ENCODE measurements at places on chromosomes 11 and 22. TPM values are rescaled to one million over a fixed set of nuclear protein-coding genes. Genes with fewer than 3 reads are reported as not detected.

GRCh38 chr11:5288108-5288905 lies 13.4 kb downstream of the OR51B4 start:
- DNase-seq = no peak

DNA sequence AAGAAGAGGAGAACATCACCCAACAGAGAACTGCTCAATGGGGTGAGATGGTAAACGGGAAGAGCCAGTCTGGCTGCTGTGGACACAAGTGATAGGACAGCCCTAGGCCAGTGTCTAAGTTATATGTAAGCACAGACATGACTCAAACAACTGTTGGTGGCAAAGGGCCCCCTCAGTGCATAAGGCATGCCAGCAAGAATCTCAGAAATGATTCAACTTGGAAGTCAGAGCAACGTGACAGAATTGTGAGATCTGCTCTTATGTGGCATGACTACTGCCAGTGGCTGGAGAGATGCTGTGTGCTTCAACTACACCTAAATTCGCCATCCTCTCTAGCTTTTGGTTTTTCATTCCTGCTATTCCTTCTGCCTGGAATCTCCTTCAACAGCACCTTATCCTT lies 7.4 kb downstream of the SLN start:
- DNase-seq = no peak

- DNase-seq = no peak
Observed at GRCh38 chr22:45485261-45485660, 17.4 kb upstream of the FBLN1 start.

DNA sequence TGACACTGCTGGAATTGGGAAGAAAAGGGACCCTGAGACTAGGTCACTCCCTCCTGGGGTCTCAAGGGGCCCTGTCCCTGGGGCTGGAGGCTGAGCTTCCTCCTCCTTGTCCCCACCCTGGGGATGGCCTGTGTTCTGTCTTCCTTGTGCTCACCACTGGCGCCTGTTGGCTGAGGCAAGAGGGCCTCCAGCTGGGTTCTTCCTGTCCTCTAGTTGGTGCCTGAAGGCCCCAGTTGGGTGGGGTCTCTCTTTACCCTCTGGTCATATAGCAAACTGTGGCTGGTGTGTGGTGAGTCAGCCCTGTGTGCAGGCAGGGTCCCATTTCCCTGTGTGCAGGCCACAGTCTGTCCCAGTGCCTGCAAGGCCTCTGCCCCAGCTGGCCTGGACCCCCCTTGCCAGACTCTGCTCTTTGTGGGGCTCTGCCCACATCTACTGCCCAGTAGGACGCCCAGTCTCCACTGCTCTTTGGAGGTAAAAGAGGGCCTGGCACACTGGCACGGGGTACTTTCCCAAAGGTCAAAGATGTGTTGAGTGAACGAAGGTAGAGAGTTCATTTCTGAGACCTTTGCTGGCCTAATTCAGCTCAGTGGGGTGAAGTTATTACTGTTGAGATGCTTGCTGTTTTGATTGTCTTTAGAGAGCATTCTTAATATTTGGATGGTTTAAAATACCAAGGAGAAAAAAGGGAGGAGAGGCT lies 55.1 kb upstream of the CLDN5 start:
- no peak for DNase-seq

DNA sequence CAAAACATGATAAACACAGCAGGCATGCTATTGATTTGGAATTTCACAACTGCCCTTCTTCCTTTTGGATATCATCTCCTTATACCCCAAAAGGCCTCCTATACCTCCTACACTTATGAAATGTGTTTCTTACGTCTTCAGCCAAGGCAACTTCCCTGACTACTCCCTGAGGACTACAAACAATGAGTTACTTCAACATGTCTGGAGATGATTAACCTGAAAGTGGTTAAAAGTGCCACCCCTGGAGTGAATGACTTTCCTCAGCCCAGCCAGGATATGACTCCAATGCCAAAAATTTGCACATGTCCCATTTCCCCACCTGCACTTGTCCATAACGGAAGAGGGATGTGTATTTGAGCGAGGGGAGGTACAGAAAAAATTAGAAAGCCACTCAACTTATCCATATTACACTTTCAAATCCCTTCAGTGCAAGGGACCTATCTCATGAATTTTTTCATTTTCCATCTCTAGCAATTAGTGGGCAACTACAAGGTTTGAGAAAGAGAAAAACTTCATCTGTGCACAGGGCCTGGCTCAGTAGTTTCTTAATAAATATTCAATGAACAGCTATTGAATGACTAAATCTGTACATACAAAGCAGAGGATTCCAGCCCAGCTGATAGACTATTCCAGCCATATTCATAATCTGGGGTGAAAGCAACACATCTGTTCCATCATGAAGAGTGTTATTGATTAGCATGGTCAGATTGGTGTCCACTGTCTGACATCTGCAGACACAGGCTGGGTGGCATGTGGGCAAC lies 36.8 kb downstream of the KIRREL3 start:
- no peak for DNase-seq

GRCh38 chr11:46649180-46649738 lies 31.9 kb downstream of the ATG13 start:
- no peak for DNase-seq

DNA sequence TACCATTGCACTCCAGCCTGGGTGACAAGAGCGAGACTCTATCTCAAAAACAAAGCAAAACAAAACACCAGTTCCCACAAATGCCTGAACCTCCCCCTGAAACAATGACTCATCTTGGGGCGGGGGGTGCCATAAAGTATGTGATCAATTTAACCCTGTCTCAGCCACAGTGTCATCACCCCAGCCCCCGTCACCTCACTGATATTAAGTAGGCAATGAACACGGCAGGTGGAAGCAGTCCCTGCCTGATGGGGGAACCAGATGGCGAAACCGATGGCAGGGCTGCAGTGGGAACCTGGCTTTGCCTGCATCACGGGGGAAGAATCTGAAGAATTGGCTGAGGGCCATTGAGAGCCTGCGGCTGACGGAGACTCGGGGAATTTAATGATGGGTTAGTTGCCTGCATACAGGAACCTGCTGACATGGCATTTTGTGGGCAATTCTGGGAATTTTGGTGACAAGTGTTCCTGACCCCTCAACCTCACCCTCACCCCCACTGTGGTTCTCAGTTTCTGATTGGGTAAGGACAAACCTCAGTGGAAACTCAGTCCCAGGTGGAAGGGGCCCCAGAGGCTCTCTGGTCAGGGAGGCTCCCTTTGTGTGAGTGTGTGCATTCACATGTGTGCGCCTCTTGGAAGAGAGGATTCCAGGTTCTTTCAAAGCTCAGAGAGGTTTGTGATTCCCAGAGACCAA lies 39.1 kb upstream of the SHISAL1 start:
- DNase-seq = peak; percentile 25

DNA sequence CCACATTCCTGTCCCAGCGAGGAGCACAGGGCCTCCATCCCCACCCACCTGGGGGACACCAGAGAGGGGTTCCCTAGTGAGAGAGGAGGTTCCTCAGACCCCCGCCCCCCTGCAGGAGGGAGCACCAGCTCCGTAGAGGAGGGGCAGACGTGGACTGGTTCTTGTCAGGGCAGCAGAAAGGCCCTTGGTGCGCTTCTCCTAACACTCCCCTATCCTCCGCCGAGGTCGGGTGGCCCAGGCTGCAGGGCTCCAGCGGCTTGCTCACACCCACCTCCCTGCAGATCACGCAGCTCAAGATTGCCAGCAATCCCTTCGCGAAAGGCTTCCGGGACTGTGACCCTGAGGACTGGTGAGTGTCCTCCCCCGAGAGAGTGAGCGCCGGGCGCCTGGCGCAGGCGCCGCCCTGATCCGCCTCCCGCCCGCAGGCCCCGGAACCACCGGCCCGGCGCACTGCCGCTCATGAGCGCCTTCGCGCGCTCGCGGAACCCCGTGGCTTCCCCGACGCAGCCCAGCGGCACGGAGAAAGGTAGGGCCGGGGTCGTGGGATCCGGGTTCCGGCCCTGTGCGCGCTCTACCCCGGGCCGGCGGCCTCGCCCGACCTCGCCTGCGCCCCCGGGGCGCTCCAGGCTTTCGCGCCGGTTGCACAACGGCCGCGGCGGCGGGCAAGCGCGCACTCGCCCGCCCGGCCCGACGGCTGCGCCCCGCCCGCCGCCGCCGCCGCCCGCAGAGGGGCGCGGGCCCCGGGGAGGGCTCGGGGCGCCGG lies 5.1 kb downstream of the TBX1 start:
- DNase-seq = peak; percentile 49

- DNase-seq = peak; percentile 63
Observed at GRCh38 chr11:19311308-19312030, 70.7 kb upstream of the E2F8 start.

DNA sequence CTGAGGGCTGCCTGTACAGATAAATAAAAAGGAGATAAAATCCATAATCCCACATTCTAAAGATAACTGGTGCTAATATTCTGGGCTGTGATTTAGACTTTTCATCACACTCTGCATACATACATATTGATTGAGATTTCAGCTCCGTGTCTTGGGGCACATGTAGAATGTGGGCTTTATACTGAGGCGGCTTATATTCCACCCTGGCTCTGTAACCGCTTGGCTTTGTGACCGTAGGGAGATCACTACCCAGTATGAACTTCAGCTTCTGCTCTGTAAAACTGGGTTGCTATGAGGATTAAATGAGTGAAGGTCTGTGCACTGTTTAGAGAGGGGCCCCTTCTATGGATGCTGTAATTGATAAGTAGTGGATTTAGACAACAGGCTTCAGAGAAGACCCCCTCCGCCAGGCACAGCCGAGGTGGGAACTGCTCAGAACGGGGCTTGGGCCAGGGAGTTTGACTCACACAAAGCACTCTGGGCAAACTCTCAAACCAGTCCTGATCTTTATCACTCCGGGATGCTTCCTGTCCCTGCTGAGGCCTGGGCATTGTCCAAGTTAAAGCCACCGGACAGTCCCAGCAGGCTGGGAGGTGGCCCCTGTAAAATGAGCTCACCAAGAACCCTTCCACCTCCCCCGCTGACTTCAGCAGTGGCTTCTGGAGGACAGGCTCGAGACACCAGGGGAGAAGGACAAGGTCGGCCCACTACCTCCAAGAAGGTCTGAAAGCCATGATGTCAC lies 17.2 kb downstream of the KIAA1671 start:
- no peak for DNase-seq

GRCh38 chr11:13868710-13869397 lies 93.7 kb upstream of the SPON1 start:
- peak; percentile 60 for DNase-seq

DNA sequence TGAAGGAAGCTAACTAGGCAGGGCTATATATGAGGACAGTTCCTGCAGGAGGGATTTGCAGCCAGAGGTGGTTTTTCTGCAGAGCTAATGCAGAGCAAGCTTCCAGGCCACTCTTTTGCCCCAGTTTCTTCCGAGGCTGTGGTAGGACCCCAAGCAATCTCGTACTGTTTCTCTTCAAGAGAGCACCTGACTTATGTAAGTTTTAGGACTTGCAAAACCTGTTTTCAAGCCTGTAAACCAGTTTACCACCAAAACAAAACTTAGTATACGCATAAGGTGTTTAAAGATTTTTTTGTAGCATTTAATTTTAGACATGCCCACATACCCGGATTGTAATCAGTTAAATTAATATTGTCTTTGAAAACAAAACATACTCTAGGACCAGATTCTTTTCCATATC lies 7.7 kb upstream of the APLP2 start:
- DNase-seq = no peak

GRCh38 chr11:82823647-82824619 lies 76.3 kb downstream of the PRCP start:
- DNase-seq = no peak

- no peak for DNase-seq
Observed at GRCh38 chr11:72802822-72803221, 9.0 kb upstream of the STARD10 start.

GRCh38 chr11:72232260-72233055 lies 7.9 kb downstream of the INPPL1 start:
- no peak for DNase-seq

DNA sequence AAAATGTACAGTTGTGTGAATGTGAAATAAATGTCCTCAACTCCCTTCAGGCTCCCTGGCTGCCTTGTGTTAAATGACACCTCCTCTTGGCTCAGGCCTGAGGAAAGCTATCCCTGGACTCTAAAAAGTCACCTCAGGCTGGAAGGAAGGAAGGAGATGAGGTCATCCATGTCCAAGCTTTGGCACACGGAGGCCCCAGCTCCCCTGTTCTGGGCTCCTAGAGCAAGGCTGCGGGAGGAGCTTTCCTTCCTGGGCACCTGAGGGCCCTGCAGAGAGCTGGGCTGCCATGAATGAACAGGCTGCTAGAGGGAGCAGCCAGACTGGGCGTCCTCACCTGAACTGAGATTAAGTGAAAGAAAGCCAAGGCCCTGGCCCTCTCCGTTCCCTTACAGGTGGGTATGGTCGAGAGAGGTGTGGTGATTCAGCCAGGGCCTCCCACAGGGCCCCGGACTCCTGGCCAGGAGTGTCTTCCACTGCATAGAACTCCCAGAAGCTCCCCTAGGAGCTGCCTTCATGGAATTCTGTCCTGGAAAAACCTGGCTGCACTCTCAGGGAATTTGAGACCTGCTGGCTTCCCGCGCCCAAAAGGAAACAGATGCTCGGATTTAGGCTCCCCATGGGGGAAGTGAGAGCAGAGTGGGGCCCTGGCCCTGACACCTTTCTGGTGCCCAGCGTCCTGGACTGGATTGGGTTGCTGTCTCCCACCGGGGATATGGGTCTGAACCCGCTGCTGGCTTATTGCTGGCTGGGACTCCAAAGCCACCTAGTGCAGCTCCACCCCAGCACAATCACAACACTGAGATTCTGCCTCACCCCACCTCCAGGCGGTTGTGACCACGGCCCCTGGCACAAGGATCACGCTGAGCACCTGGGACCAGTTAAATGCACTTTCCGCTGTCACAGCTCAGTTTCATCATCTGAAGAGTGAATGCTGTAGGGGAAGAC lies 22.2 kb downstream of the MYBPC3 start:
- no peak for DNase-seq

- no peak for DNase-seq
Observed at GRCh38 chr11:48167380-48167779, 49.2 kb upstream of the OR4B1 start.

DNA sequence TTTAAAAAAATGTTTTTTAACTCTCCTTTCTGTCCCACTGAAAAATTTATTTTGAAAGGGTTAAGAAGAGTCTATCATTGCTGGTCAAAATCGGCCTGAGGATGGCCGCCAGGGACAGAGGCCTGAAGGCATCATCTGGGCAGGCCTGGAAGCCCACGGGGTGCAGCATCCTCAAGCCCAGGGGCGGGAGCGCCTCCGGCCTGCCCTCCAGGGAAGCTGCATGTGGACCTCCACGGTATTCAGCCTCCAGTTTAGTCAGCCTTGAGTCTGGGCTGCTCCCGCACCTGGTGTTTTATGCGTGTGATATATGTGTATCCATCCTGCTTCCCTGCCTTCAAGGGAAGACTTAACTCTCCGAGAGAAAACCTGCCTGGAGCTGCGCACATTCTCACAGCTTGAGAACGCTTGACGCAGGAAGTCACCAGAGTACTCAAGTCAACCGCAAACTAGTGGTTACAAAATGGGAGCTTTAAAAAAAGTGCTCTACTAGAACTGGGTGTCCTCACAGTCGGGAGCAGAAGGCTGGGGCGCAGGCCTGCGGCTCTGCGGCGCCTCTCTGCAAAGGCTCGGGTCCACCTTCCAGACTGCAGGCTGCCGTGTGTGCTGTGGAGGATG lies 13.6 kb upstream of the BID start:
- no peak for DNase-seq

GRCh38 chr11:17640493-17641164 lies 78.7 kb upstream of the MYOD1 start:
- no peak for DNase-seq

MUC15 gene
- total RNA-seq = not detected

GGTLC3 gene
- not detected for total RNA-seq

EMID1 gene
- total RNA-seq = not detected

BAIAP2L2 gene
- 0.47 TPM for total RNA-seq

ALDH3B2 gene
- not detected for total RNA-seq

TRPT1 gene
- 37.8 TPM for total RNA-seq

C11orf58 gene
- total RNA-seq = 111 TPM

TMA7B gene
- 8.7 TPM for total RNA-seq

Data from activated CD8-positive, alpha-beta T cell treated with anti-CD3 and anti-CD28 coated beads, Interleukin-2, amount 10 ng/mL, durations not matched to agents 7 days and 5 days (primary cell).